ENCODE measurements at places on chromosomes 12 and 14.
A peak's percentile ranks its signal among the peaks of the same experiment; 100 is the strongest.

DNA sequence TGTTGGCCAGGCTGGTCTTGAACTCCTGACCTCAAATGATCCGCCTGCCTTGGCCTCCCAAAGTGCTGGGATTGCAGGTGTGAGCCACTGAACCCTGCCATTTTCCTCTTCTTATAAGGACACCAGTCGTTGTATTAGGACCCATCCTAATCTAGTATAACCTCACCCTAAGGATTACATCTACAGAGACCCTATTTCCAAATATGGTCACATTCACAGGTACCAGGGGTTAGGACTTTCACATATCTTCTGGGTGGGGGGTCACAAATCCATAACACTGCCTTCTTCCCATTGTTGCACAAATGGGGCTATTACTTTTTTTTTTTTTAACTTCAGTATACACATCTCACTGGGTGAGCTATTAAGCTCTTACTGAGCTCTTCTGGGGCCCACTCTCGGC lies 38.6 kb downstream of the ARF6 start:
- no peak for DNase-seq

GRCh38 chr12:123427036-123427769 lies 9.3 kb downstream of the RILPL2 start:
- DNase-seq: no peak

- no peak for DNase-seq
Observed at GRCh38 chr12:108629151-108629550, 4.5 kb downstream of the SELPLG start.

DNA sequence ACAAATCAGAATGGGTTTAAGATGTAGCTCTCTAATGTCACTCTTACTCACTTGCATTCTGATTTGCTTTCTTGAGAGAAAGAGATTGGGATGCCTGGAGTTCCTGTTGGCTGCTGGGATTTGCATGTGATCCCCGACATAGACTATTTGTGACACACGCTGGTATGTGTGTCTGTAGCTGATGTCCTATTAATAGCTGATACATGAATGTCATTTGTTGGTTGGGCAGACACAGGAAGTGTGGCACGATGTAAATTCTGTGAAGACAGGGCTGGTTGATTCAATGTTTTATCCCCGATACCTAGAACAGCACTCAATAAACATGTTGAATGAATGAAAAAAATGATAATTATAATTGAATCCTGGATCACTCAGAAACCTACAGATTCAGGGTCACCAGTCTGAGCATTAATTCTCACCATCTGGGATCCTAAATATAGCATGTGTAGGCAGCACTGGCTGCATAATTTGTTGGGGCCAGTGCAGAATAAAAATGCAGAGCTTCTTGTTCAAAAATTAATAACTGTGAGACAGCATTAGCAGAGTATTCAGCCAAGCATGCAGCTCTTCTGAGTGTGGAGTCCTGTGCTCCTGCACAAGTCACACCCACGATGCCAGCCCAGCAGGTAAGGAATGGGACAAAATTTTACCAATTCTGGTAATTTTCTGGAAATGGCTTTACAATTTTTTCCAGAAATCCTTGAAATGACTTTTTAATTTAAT lies 35.5 kb upstream of the SOCS2 start:
- no peak for DNase-seq

- no peak for DNase-seq
Observed at GRCh38 chr12:68768431-68768939, 22.5 kb downstream of the SLC35E3 start.

- peak; percentile 18 for DNase-seq
Observed at GRCh38 chr12:64611341-64612284, 1.3 kb downstream of the RASSF3 start.

GRCh38 chr14:85934123-85934885 lies 404.4 kb downstream of the FLRT2 start:
- DNase-seq: no peak

Data from right renal cortex interstitium (tissue), 3 donors.